ENCODE measurements at places on chromosomes 2 and 18.
A peak's percentile ranks its signal among the peaks of the same experiment; 100 is the strongest.

DNA sequence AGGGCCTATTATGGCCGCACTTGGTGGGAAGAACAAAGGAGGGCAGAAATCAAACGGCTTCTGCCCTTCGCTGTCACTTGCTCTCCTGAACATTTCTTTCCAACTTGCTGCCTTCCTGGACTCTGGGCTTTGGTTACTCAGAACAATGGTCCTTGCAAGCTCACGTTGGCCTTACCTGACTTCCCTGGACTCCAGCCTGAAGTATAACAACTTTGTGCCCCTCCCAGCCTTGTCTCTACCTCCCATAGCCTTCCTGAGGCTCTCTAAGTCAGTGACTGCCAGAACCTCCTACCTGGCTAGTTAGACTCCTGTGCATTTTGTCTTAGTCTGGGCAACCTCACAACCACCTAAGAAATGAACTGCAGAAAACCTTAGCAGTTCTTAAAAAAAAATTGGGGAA is 30.2 kb upstream of the ITPRID2 start:
- DNase-seq = no peak

DNA sequence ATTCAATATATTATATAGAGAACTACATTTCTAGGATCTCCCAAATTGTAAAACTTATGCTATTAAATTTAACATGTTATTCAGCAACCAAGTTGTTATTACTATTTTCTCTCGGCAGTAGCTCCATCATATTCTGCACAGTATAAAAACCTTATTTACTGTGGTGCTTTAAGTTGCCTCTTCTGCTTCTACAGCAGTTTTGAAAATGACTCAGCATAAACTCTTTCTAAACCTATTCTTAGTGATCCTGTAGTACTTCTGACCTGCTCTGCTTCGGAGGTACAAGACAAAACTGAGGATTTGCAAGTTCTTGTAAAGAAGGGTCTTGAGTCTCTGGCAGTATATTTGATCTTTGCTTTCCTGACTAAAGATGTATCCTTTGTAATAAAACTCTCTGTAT is 567.2 kb downstream of the TMX3 start:
- no peak for DNase-seq

GRCh38 chr2:66440708-66441497 is 6.0 kb downstream of the MEIS1 start:
- DNase-seq = no peak

- no peak for DNase-seq
Observed at GRCh38 chr2:162058973-162059668, 14.9 kb downstream of the DPP4 start.

- no peak for DNase-seq
Observed at GRCh38 chr2:181143790-181144300, 163.4 kb downstream of the UBE2E3 start.

DNA sequence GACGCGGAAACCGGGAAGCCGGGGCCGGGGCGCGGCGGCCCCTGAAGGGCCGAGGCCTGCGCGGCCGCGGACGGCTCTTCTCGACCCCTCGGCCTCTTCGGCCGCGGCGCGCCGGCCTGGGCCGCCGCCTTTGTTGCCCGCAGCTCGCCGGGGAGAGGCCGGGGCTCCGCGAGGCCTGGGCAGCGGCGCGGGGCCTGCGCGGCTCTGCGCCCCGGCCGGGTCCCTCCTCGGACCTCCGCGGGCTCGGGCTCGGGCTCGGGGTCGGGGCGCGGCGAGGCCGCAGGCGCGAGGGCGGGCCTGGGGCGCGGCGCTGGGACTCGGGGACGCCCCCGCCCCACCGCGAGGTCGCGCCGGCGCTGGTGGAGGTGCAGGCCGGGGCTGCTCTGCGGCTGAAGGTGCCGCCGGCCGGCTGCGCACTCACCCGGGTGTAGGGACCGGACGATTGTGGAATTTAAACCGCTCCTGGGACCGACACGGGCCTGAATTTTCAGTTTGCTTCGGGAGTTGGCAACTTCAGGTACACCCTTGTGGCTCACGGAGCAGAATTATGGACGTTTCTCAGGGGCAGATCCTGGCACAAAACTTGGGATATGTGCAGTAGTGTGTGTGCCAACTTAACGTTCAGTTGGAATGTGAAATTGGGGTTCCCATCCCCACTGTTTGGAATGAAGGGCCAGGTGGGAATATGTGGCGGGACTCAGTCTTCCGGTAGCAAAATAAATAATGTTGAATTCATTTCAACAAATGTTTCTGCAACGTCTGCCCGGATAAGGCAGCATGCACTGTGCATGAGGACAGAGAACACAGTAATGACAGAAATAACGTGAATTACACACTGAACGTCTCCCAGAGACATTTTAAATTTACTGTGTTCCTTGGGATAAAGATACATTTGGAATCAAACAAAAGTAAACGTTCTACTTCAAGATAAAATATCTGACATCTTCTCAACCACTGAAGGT is 787 bp downstream of the SOCS6 start:
- DNase-seq = no peak

DNA sequence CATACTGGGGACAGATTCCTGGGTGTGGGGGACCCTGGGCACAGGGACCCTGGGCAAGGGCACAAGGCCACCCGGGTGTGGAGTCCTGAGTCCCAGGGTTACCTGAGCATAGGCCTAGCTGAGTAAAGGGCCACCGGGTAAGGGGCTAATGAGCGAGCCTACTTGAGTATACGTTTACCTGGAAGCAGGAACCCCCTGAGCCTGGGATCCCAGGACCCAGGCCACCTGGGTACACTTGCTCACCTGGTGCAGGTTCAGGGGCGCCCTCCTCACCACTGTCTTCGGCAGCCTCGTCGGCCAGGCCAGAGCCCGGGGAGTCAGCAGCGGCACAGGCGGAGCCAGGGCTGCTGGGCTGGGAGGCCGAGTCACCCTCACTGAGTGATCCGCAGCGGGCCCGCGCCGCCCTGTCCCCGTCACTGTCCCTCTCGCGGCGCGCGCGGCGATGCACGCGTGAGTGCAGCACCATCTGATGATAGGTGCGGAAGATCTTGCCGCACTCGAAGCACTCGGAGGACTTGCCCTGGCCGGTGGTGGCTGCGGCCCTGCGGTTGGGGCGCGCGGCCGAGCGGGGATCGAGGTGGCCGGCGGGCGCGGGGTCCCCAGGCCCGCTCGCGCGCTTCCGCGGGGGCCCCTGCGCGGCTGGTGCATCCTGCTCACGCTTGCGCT is 53.9 kb downstream of the ZNF516 start:
- DNase-seq = no peak

GRCh38 chr2:234795272-234795920 is 156.4 kb upstream of the SH3BP4 start:
- DNase-seq = no peak

DNA sequence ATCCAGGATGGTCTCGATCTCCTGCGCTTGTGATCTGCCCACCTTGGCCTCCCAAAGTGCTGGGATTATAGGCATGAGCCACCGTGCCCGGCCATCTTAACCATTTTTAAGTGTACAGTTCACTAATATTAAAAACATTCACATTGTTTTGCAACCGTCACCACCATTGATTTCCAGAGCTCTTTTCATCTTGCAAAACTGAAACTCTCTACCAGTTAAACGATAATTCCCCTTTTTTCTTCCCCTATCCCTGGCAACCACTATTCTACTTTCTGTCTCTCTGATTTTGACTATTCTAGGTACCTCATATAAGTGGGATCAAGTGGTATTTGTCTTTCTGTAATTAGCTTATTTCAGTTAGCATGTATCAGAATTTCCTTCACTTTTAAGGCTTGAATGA is 16.8 kb upstream of the NEUROD1 start:
- peak; percentile 29 for DNase-seq

GRCh38 chr18:49596687-49597086 is 34.8 kb downstream of the LIPG start:
- DNase-seq = no peak

GRCh38 chr2:222591661-222592060 is 64.2 kb downstream of the FARSB start:
- DNase-seq = no peak

DNA sequence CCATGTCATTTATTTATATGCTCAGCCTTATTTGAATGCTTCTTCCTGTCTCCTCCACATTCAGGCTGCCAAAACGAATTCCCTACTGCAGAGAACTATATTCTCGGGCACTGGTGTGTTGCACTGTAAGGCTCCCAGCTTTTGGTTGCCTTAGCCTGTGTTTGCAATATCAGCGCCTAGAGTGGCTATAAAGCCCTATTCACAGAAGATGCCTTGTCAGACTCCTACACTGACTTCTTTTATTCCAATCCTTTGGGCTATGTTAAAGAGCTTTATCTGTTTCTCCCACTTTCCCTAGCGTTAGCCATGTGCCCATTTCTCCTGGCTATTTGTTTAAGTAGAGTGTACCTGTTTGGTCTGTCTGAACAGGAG is 62.4 kb upstream of the EHBP1 start:
- DNase-seq = no peak

GRCh38 chr18:67379981-67380380 is 136.5 kb downstream of the DSEL start:
- no peak for DNase-seq

- no peak for DNase-seq
Observed at GRCh38 chr18:68148863-68149262, 566.0 kb downstream of the TMX3 start.

- no peak for DNase-seq
Observed at GRCh38 chr2:230666446-230666845, 46.2 kb upstream of the CAB39 start.

Measured in CD14-positive monocyte (primary cell).